ENCODE measurements at places on chromosomes 2 and 18. TPM values are rescaled to one million over a fixed set of nuclear protein-coding genes. Genes with fewer than 3 reads are reported as not detected.

Gene MPP4
- total RNA-seq, result 8.9 TPM

Gene KLF11
- 3.6 TPM for total RNA-seq

Gene CXCR2
- not detected for total RNA-seq

Gene TAF4B
- 3.4 TPM for total RNA-seq

Gene CTAGE1
- total RNA-seq, result 0.09 TPM

Gene CFAP65
- total RNA-seq, result under 0.01 TPM

Gene CDH7
- total RNA-seq, result not detected

Gene BUB1
- total RNA-seq, result 12.2 TPM

Gene EMX1
- not detected for total RNA-seq

Gene HRH4
- not detected for total RNA-seq

Gene ANKRD62
- not detected for total RNA-seq

Gene AQP12B
- total RNA-seq, result not detected

Gene CHRND
- not detected for total RNA-seq

Gene CCDC148
- total RNA-seq, result 0.18 TPM

Gene UGT1A4
- not detected for total RNA-seq

Gene CRYBA2
- not detected for total RNA-seq

Gene DTNA
- total RNA-seq, result 2.1 TPM

Gene TMEFF2
- not detected for total RNA-seq

Gene SLC66A2
- total RNA-seq, result 39.0 TPM

Gene CIB4
- total RNA-seq, result not detected

Gene AGAP1
- total RNA-seq, result 9.0 TPM

Gene DDX1
- total RNA-seq, result 90.9 TPM

Gene KCNIP3
- total RNA-seq, result 0.47 TPM

Gene NFATC1
- 3.0 TPM for total RNA-seq

Gene FAM98A
- total RNA-seq, result 33.4 TPM

Gene PROKR1
- total RNA-seq, result not detected

Gene KCNF1
- 0.09 TPM for total RNA-seq

Gene FSHR
- total RNA-seq, result not detected

Gene FKBP7
- total RNA-seq, result 24.3 TPM

Gene HOXD3
- 0.54 TPM for total RNA-seq

Gene DNAH7
- 0.09 TPM for total RNA-seq

Gene HOXD1
- 1.8 TPM for total RNA-seq

Gene SOX11
- not detected for total RNA-seq

Gene GLS
- total RNA-seq, result 178 TPM

Gene KCNG2
- total RNA-seq, result not detected

Gene UNC80
- total RNA-seq, result not detected

Gene IKZF2
- 0.09 TPM for total RNA-seq

Gene SLC30A3
- total RNA-seq, result not detected

Gene LRRC30
- not detected for total RNA-seq

Gene SLC9A4
- total RNA-seq, result not detected

Gene HOXD13
- total RNA-seq, result not detected

Gene CNGA3
- not detected for total RNA-seq

Gene GAD1
- 0.18 TPM for total RNA-seq

Gene FRZB
- not detected for total RNA-seq

Gene MRPL44
- total RNA-seq, result 26.8 TPM

Gene BIN1
- total RNA-seq, result 68.0 TPM

Gene RALBP1
- total RNA-seq, result 69.5 TPM

Gene OBSL1
- 22.0 TPM for total RNA-seq

Gene CRYGC
- total RNA-seq, result not detected

Gene CLEC4F
- total RNA-seq, result not detected

All from endothelial cell of coronary artery (primary cell).